ENCODE measurements at places on chromosomes 6 and 20. TPM values are rescaled to one million over a fixed set of nuclear protein-coding genes. Genes with fewer than 3 reads are reported as not detected.

DNA sequence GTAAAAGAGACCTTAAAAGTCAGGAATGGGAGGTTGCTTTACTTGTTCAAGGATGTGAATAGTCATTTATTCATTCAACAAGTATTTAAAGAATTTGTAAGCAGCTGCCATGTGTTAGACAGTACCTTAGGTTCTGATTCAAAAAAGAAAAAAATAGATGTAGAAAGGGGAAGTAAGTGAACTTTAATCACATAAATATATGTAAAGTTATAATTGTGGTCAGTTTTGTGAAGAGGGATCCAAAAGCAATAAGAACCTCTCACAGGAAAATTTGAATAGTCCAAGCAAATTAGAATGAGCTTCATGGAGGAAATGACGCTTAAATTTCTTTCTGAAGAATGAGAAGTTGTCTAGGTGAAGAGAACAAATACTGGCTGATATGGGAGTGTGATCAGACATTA, 596.1 kb upstream of the CITED2 start:
- DNase-seq, result no peak

GRCh38 chr6:105545947-105546731, 143.3 kb upstream of the PREP start:
- DNase-seq, result no peak

DNA sequence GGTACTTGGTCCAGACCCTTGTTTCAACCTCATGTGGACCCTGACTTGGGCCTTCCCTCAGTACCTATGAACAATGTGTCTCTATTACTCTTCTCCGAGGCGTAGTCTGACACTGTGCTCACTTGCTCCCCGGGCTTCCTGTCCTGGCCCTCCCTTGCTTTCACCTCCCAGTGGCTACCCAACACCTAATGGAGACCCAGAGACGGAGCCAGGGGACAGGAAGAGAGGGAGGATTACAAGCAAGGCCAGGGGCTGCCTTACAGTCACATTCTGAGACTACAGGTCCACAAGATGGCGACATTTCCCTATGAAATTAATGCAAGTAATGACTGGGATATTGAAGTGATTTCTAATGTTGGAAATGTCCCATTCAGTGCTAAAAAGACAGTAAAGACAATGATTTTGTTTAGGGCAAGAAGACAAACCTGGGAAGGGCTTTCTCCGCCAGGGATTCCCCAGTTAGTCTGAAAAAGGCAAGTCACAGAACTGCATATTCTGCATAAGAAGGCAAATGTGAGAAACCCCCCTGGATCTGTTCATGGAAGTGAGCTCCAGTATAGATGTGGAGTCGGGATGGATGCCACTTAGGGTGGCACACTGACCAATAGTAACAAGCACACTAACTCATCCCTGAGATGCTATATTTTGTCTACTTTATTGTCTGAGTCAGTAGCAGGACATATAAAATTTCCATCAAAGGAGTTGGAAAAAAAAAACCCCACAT, 44.0 kb upstream of the ZBTB24 start:
- DNase-seq, result peak; percentile 6

DNA sequence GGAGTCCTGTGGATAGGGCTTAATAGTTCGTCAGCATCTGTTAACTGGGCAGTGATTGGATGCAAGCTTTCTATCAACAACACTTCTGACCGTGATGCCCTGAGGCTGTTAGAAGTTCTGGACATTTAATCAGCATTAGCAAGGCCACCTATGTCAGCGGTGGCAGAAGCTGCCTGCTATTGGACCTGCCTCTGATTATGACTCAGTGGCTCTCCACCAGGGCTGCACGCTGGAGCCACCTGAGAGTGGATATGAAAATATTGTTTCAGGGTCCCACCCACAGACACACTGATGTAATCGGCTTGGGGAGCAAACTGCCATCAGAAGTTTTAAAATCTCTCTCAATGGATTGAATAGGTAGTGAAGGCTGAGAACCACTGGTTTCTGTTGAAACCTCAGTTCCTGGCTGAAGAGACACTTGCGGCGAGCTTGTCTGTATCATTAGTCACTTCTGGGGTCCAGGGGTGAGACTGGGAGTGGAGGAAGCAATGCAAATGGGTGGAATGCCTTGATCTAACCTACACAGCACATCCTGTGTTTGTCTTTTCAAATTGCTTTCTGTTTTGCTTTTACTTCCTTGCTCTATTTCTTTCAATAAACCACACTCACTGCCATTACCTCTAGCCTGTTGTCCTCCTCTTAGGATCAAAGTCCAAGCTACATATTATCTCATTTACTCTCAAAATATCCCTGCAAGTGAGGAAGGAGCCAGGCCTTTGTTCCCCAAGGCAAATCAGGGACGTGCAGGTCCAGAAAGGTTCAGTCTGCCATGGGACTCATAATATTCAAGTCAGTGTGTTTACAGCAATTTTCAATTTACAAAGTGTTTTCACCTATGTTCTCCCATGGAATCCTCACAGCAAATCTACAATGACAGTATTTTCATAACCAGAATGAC, 4.2 kb downstream of the CLIC5 start:
- DNase-seq, result peak; percentile 63

- no peak for DNase-seq
Measured at GRCh38 chr6:109393886-109394281, 11.6 kb upstream of the CD164 start.

- DNase-seq, result no peak
Measured at GRCh38 chr20:45518282-45518681, 2.9 kb upstream of the SPINT3 start.

- DNase-seq, result no peak
Measured at GRCh38 chr6:16949716-16950115, 152.1 kb upstream of the STMND1 start.

- DNase-seq, result no peak
Measured at GRCh38 chr6:11445146-11445545, 92.4 kb upstream of the TMEM170B start.

DNA sequence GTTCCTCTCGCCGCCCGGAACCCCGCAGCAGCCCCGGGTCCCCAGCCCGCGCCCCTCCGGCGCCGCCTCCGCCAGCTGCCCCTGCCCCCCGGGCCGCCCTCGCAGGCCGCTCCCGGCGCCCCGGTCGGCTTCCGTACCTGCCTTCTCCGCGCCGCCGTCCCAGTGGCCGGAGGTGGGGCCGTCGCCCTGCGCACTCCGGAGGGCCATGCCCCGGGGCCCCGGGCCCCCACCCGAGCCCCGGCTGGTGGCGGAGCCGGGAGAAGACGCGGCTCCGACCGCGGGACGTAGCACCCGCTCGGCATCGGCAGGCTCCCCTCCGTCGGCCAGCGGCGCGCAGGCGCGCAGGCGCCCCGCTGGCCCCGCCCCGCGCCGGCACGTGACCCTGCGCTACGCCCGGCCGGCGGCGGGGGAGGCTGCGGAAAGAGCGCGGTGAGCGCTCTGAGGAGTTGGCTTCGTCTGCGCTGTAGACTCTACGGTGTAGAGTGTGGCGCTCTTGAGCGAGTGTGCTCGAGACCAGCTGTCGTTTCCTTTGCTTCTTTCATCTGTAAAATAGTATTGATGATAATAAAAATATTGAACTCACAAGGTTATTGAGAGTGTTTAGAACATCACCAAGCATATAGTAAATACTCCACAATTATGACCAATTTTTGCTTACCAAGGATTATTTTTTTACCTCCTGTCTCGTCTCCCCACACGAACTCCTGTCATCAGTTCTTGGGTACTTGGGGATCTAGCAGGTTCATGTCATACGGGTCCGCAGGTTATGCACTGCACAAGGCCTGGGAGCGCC, at the start of gene TBC1D20:
Gene TBC1D20 (minus strand): TSS at position 335 of the 793 bp plus-strand sequence. CDS start 128 bp downstream, at position 207.
- DNase-seq, result peak; percentile 78

- DNase-seq, result no peak
Measured at GRCh38 chr20:13296070-13296469, 75.0 kb downstream of the ISM1 start.

HLA-DPA1 gene
- 68.4 TPM for total RNA-seq

KCNK16 gene
- not detected for total RNA-seq

NKAPL gene
- total RNA-seq, result not detected

FRMD1 gene
- total RNA-seq, result not detected
